Smooth muscle cell of the pulmonary artery (primary cell): ENCODE measurements at places on chromosomes 7 and 10. TPM values are rescaled to one million over a fixed set of nuclear protein-coding genes. Genes with fewer than 3 reads are reported as not detected.

Gene ABCB1
- 0.72 and 1.5 TPM in 2 replicates for total RNA-seq

Gene SPDYE9
- total RNA-seq = not detected in 2 replicates

Gene GRID2IP
- total RNA-seq = 0.07 TPM in 1 of 2 replicates, not detected in the other

Gene ASL
- 40.0 and 58.3 TPM in 2 replicates for total RNA-seq

Gene SP4
- 4.8 and 6.8 TPM in 2 replicates for total RNA-seq
